Motor neuron (in vitro differentiated cells): ENCODE measurements at places on chromosomes 2 and 18. TPM values are rescaled to one million over a fixed set of nuclear protein-coding genes. Genes with fewer than 3 reads are reported as not detected.
A peak's percentile ranks its signal among the peaks of the same experiment; 100 is the strongest.

The PREB gene
- 38.2 TPM in 2 replicates for total RNA-seq

The MOGAT1 gene
- total RNA-seq: not detected in 2 replicates

The SLC9A4 gene
- 0.05 and 0.14 TPM in 2 replicates for total RNA-seq

The EML6 gene
- 18.4 and 19.0 TPM in 2 replicates for total RNA-seq

The MTLN gene
- 38.6 and 49.4 TPM in 2 replicates for total RNA-seq

The DOCK10 gene
- 6.8 and 8.9 TPM in 2 replicates for total RNA-seq

The SCN3A gene
- total RNA-seq: 38.1 and 42.0 TPM in 2 replicates

DNA sequence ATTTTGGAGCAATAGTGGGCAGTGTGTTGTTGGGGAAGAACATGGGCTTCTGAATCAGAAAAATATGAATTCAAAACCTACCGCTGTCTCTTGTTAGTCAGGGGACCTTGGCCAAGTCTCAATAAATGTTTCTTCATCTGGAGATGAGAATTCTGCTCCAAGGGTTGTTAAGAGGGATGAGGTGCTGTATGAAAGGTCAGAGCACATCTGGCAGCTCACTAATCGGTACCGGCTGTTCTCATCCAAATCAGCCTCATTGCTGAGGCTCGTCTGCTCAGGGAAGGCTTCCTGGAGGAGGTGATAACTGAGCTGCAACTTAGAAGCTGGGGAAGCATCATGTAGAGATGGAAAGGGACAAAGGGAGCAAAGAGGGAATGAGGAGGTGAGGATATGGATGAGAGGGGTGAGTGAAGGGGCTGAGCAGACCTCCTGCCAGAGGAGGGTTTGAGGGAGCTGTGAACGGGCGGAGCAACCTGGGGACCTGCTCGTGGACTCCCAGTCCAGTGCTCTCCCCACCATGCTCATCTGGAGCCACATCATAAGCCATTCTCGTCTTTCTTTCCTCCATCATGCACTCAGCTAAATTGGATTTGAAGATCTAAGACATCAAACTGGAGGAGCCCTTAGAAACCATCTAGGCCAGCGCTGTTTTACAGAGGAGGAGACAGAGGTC lies 47.4 kb downstream of the GREB1 start:
- ATAC-seq: no peak

- ATAC-seq: no peak
Observed at GRCh38 chr18:57073501-57074187, 73.2 kb upstream of the BOD1L2 start.

- no peak for ATAC-seq
Observed at GRCh38 chr18:5145168-5145825, 51.8 kb downstream of the AKAIN1 start.

DNA sequence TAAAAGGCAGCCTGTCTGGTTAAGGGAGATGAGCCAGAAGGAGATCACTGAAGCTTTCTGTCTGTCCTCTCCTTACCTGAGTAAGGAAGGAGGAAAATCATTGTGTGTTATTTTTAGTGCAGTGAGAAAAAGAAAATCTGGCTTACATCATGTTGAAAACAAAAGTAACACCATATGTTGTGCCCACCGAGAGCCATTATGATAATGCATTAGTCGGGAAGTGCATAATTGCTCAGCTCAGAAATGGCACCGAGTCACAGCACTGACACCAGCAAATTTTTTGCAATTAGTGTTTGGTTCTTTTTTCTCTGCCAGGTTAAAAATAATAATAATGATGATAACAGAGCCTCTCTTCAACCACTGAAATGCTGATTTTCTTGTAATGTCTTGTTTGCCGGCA lies 46.6 kb downstream of the HNMT start:
- no peak for ATAC-seq

- ATAC-seq: no peak
Observed at GRCh38 chr2:73022024-73022568, 49.4 kb downstream of the SFXN5 start.

DNA sequence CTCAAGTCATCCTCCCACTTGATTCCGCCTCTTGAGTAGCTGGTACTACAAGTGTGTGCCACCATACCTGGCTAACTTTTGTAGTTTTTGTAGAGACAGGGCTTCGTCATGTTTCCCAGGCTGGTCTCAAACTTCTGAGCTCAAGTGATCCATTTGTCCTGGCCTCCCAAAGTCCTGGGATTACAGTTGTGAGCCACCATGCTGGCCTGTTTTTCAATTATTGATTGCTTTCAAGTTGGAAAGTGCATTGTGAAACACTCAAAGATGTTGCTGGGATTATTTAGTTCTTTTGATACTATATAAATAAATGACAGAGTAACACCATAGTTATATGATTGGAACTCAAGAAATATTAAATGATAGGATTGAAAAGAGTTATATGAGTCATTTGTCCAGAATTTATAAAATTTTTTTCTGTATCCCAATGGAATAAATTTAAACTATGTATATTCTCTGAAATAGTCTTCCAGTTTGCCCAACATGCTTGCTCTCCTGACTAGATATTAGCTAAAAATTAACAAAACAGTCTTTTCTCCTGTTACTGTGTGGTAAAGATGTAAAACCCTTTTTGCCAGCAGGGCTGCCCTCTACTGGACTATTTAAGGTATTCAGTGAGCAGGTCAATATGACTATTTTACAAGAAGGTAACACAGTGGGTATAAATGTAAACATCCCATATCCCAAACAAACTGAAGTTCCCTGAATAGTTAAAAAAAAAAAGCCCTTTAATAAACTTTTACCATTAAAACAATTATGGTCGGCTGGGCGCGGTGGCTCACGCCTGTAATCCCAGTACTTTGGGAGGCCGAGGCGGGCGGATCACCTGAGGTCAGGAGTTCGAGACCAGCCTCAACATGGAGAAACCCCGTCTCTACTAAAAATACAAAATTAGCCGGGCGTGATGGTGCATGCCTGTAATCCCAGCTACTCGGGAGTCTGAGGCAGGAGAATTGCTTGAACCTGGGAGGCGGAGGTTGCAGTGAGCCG lies 42.7 kb downstream of the ACSL3 start:
- ATAC-seq: peak; percentile 36

GRCh38 chr18:26722565-26722931 lies 143.0 kb downstream of the AQP4 start:
- no peak for ATAC-seq

DNA sequence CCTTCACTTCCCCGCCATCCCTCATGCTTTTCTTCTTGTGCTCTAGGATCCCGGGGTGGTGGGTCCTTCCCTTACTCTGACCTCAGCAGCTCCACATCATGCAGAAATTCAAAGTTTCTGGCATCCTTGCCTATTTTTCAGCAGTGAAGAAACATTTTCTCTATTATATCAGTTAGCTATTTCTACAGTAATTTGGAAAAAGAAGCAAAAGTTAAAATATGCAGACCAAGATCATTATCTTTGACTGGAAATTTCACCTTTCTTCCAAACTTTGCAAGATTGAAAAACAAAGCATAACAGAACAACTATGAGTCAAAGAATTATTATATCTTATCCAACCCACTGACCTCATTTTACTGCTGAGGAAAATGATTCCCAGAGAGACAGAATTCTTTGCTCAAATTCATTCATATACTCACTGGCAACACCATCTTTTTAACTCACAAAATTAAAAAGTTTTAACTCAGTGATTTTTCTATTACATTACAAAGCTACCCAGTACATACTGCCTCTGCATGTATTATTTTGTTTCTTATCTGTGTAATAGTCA lies 40.5 kb downstream of the ANTXR1 start:
- peak; percentile 18 for ATAC-seq

DNA sequence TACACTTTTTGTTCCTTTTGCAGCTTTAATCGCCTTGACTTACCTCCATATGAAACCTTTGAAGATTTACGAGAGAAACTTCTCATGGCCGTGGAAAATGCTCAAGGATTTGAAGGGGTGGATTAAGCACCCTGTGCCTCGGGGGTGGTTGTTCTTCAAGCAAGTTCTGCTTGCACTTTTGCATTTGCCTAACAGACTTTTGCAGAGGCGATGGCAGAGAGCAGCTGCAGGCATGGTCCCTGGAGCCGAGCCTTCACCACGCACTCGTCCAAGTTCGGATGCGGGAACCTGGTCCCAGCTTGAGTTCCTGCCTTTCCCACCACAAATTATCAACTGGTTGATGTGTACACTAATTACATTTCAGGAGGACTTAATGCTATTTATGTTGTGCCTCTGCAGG lies 232.7 kb downstream of the ALPK2 start:
- ATAC-seq: no peak

DNA sequence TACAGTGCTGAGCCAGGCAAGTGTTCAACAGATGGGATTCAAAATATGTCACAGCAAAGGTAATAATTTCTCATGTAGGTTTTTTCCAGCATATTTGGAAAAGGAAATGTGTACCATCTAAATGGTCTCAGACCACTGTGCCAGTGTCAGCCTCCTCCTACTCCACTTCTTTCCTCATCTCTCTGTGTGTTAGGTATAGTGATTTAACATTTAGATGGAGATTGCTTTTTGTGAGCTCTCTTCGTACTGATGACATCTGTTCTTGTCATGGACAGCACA lies 80.9 kb upstream of the TSPYL6 start:
- peak; percentile 43 for ATAC-seq

DNA sequence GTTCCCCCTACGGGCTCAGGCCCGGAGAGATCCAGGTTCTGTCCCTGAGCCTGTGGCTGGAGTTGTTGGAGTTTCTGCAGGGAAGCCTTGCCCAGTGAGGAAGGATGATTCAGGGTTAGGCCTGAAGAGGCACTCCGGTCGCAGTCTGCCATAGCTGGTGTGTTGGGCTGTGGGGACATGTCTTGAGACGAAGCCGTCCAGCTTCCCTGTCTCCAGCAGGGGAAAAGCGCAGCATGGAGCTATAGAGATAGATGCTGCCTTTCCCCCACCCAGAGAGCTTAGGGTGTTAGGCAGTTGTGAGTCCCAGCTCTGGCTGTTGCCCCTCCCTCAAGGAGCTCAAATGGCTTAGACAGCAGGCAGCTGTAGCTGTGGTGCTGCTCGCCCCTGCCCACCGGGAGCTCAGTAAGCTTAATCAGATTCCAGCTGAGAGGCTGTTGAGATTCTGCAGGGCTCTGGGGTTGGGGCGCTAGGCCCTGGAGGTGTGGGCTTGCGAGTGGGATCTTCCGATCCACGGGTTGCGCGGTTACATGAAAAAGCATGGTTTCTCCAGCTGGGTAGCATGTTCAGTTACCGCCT lies 103.9 kb downstream of the PMAIP1 start:
- ATAC-seq: no peak

GRCh38 chr2:223055140-223055539 lies 3.1 kb downstream of the KCNE4 start:
- no peak for ATAC-seq

GRCh38 chr18:56326336-56327072 lies 311.9 kb downstream of the TXNL1 start:
- peak; percentile 57 for ATAC-seq

DNA sequence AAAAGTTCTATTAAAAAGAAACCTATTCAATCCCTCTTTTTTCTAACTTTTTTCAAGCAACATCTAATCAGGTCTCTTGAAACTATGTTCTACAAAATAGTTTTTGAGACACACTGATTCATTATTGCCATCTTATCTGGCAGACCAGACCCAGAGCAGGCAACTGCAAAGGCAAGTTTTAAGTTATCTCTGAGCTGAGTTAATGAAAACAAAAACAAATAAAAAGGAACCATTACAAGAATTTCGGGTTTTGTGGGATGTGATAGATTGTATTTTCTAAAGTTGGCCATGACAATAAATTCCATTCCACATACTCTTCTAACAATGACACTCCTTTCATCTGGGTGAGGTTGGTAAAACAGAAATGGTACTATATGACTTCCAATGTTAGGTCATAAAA lies 15.2 kb upstream of the TWSG1 start:
- no peak for ATAC-seq

DNA sequence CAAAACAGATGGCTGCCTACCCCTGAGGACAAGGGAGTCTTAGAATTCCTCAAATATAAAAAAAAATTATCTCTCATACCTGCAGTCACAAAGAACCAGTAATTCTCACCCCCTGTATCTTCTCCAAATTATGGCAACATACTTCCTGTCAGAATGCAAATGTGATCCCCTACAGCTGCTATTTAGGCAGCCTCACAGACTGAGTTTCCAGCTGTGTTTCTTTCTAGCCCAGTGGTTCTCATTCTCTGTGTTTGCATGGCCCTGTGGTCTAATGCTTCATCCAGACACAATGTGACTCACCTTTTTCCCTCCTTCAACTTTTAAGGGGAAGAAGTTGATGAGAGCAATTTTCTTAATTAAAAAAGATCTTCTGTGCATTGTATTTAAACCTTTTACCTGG lies 726.3 kb downstream of the TSN start:
- no peak for ATAC-seq

DNA sequence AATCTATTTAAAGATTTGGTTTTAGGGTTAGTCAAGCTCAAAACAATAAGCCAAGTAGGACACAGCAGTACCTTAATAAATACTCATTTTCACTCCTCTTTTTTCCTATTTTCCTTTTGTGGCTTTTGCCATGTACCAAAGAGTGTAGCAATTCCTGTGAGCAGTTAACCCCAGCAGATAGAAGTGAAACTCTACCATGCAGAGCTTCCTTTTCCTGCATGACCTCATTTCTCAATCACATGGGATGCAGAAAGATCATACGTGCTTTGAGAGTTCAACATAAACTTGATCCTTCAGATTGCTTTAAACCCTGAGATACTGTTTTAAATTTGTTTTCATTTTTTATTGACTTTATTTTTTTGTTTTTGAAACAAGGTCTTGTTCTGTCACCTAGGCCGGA lies 99.1 kb upstream of the ARHGAP15 start:
- ATAC-seq: no peak

DNA sequence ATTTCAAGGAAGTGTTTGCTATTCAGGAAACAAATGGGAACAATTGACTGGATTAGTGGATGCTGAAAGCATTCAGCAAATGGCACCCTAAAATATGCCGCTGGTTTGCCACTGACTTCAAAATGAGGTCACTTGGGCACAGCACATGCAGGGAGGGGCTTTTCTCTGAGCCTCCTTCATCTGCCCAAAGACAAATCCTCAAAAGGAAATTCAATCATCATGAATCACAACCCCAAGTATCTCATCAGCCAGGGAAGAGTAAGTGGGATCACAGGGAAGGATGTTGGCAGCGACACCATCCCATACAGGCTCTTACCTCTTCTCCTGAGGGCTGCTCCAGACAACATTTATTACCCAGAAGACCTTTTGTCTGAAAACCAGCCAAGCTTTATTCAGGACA lies 14.4 kb upstream of the SP140L start:
- no peak for ATAC-seq

- no peak for ATAC-seq
Observed at GRCh38 chr2:39114771-39115170, 6.1 kb downstream of the SOS1 start.

GRCh38 chr2:126947103-126947429 lies 48.4 kb downstream of the TEX51 start:
- ATAC-seq: no peak
